Forelimb muscle (tissue), 1 donor: ENCODE measurements at places on chromosomes 3 and 15. TPM values are rescaled to one million over a fixed set of nuclear protein-coding genes. Genes with fewer than 3 reads are reported as not detected.

GRCh38 chr3:47847260-47847659 lies 44.3 kb downstream of the DHX30 start:
- no peak for DNase-seq

DNA sequence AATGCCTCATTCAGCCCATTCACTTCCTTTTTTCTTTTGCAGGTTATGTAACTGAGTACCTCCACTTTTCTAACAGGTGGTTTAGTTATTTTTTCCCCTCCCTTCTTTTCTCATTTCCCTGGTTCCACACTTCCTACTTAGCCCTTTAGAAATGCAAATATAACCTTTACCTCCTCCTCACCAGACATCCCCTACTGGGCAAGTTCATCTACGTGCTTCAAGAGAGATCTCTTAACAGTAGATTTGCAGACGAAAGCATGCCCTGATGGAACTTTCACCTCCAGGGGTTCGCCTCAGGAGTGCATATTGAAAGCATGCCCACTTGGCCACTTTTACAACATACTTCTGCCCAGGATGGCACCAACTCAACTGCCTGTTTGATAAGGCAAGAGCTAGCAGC lies 314.1 kb upstream of the LRRC3B start:
- no peak for DNase-seq

GRCh38 chr15:75830910-75831805 lies 12.1 kb upstream of the UBE2Q2 start:
- no peak for DNase-seq

GRCh38 chr15:77629070-77630030 lies 3.4 kb downstream of the LINGO1 start:
- DNase-seq, result no peak

DNA sequence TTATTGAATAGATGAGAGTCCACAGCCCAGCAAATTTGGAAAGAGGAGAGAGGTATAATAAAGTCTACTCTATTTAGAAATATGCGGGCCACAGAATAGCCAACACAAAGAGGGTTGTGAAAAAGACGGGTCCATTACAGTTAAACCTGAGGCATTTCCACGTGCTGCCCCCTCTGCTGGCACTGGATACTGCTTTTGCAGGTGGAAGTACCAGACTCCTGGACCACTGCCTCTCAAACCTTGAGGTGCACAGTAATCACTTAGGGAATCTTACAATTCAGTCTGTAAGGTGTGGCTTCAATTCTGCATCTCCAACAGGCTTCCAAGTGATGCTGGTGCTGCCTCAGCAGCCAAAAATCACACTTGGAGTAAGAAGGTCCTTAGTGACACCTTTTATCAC lies 3.0 kb upstream of the TFDP2 start:
- no peak for DNase-seq

DNA sequence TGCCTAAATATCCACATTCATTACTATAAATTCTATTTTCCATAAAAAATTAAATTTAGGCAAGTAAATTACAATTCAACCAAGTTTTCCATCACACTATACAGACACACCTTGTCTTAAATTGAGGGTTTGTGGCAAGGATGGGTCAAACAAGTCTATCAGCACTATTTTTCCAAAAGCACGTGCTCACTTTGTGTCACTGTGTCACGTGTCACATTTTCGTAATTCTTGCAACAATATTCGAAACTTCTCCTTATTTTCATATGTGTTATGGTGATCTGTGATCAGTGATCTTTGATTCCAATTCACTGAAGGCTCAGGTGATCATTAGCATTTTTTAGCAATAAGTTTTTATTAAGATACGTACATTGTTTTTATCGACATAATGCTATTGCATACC lies 323.3 kb upstream of the CNTN4 start:
- DNase-seq, result no peak

DNA sequence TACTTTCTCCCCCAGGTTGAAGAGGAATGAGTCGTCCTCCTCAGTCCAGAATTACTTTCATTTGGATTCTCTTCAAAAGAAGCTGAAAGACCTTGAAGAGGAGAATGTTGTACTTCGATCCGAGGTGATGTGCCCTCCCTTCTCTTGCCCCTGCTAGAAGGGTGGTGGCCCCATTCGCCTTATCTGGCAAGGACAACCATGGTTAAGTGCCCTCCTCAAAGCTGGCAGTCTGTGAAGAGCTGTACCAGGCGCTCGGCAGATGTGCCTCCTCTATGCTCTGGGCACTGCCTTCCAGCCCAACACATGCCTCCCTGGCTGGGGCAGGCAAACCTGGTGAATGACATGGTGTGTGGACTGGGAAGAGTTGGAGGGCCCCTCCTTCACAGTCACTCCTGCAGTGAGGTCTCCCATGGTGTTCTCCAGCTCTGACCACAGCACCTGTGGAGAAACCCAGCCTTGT lies 77.0 kb downstream of the CCK start:
- no peak for DNase-seq

- DNase-seq, result no peak
These were observed 50.2 kb downstream of the CHP1 start for GRCh38 chr15:41281236-41281635.

- no peak for DNase-seq
These were observed 64.7 kb downstream of the ISL2 start for GRCh38 chr15:76401285-76401684.

DNA sequence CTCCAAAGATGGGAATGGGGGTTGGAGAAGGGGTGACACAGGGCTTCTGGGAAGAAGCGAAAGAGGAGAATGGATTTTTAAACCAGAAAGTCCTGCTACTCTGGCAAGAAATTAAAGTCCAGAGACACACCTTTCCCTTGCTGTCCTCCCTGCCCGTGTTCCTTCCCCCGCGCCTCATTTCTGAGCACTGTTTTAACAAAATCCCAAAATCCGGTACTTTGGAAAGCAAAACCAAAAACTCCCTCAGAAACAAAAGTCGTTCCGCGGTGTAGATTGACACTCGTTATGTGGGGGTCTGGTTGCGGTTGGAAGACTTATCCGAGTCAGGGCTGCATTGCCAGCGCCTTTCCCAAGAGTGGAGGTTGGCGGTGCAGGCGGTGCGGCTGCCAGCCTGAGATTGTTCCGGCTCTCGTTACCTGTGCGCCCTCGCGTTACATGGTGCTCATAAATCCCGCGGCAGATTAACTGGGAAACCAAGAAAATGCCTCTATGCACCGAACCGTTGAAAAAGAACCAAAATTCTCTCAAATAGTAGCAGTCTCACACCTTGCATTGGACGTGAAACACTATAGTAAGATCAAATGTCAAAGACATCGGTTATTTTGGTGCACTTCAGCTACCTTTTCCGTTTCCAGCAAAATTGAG lies 217.7 kb downstream of the MEIS2 start:
- DNase-seq, result no peak

- no peak for DNase-seq
These were observed 12.0 kb upstream of the SEMA4B start for GRCh38 chr15:90188914-90189748.

DNA sequence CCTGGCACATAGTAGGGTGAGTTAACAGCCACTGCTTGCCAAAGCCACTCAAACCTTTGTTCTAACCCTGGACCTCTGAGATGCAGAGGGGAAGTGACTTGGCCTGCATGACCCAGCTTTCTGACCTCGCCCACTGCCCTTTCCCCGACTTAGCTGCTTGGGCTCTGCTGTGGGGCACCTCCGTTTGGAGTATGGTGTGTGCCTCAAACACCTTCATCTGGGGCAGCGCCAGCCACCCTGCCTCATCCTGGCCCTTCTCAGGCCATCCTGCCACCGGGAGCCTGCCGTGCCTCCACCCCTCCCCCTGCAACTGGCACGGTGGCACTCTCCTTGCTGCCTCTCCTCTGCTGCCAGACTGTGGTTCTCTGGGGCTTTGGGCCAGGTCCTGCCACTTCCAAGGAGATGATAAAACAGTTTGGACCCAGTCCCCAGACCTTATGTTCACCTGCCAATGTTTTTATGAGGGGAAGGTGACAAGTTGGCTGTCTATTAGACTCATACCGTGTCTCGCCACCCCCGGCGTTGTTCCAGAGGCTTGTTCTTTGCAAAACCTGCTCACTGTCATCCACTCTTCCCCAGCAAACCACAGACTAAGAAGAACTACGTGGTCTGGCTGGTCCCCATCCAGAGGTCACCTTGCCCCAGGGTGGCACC lies 32.2 kb downstream of the SLC6A6 start:
- DNase-seq, result no peak

GRCh38 chr3:12585970-12586369 lies 29.1 kb downstream of the MKRN2 start:
- no peak for DNase-seq

DNA sequence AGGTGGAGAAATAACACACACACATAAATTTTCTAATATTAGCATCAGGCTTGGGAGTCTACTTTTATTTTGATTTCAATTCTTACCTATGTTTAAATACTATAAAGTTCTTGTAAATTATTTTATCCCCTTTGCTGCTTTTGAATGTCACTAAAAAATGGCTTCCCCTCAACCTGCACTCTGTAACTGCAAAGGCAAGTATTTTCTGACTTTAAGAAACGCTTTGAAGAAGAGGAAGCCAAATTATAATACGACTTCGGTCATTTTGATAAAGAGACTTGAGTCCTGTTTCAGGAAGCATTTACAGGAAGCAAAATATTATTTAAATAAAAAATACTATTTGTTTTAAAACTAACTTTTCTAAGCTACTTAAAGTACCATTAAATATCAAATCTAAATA lies 627.7 kb upstream of the AGTR1 start:
- DNase-seq, result no peak

DNA sequence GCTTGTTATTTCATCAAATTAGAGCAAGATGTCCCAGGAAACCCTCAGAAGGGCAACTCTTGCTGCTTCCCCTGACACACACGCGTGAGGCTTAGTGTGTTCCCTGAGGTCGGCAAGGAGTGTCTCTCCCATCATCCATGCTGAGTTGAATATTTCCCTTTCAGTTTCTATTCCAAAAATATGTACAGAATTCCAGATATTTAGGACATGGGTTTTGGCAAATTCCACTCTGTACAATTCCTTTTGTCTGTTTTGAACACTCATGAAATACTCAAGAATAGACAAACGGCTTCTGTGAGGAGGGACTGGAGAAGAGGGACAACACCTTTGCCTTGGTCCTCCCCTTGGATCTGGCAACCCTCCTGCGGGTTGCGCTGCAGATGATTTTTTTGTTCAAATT lies 138.0 kb downstream of the DUT start:
- no peak for DNase-seq

DNA sequence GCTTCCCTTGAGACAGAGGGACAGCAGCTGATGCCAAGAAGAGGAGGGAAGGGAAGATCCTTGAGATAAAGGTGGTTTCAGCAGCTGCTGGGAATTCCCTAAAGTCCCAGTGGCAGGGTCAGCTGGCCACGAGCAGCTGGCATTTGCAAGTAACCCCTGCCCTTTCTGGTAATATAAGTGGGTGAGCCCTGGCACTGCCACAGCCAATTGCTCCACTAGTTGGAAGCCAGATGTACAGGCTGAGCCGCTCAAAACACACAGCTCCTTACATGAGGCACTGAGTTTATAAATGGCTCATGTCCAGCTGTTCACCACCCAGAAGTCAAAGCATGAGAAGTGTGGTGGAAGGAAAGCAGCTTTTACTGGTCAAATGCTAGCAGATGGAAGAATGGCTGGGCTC lies 35.4 kb downstream of the PRR20G start:
- DNase-seq, result no peak

- DNase-seq, result no peak
These were observed 45.5 kb downstream of the PPM1L start for GRCh38 chr3:160801386-160802118.

DNA sequence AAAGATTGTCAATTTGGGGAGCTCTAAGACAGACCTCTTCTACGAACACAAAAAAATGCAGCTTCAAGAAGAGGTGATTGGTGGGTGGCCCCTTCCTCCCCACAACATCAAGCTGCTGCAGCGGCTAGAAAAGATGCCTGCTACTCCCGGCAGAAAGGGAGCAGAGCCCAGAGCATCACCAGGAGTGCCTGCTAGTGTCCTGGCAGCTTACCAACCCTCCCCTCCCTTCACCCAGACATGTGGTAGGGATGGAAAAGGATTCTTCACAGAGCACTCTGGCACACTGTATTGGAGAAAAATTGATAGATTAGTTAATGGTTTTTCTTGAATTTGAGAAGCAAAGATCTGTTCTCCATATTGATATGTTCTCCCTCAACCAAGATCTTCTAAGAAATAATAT lies 10.8 kb downstream of the IP6K1 start:
- no peak for DNase-seq

- no peak for DNase-seq
These were observed 329.9 kb upstream of the TPRG1 start for GRCh38 chr3:188841906-188842305.

DNA sequence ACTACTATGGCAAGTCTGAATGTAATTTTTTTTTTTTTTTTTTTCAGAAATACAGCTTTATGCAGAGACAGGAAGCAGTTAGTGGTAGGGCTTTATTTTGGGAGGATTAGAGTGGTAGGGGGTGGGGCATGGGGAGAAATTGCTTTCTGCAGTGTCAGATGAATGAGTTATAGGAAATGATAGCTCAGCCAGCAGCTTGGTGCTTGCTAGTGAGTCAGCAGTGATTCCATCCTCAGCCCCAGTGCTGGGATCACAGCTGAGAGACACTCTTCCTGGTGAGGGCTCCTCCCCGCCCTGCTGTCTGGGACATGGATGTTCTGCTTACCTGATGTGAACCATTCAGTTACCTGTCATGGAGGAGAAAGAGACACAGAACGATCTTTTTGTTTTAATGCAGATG lies 39.6 kb downstream of the SEMA6D start:
- no peak for DNase-seq

GRCh38 chr15:69167218-69167846 lies 6.9 kb downstream of the GLCE start:
- no peak for DNase-seq

DNA sequence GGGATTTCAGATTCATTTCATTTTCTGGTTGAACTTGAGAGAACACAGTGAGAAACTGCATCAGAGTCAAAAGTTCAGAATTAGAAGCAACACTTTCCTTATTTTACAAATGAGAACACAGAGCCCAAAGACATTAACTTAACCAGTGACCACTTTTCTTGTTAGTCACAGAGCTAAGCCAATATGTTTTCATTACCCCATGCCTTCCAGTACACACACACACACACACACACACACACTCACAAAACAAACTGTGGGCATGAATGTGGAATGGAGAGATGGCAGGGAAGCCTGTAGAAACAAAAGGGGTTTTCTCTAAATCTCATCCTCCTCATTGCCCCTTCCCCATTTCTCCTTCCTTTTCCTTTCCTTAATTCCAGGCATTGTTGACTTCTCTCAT lies 267.4 kb upstream of the GADL1 start:
- no peak for DNase-seq

DNA sequence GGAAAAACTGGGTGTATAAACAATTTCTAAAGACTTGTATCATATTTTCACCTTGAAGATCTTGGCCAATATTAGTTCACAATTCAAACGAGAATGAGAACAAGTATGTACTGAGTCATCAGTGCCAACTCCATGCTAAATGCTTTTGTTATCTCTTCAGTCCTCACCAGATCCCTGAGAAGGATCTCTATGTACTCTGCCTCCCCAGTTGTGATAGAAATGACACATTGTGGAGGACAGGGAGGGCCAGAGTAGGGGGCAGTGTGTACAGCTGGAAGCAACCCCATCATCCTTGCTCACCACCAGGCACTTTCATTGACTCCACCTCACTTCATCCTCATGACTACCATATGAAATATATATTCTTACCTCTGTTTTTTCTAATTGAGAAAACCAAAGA lies 353.7 kb upstream of the SOX2 start:
- DNase-seq, result no peak

IL12A gene
- 0.58 TPM for polyA plus RNA-seq

ZPLD1 gene
- polyA plus RNA-seq, result not detected

PPCDC gene
- 6.1 TPM for polyA plus RNA-seq

PEX5L gene
- 0.39 TPM for polyA plus RNA-seq

TCTA gene
- polyA plus RNA-seq, result 15.8 TPM

CNTN6 gene
- 1.2 TPM for polyA plus RNA-seq

EPHB1 gene
- 49.5 TPM for polyA plus RNA-seq

FOXB1 gene
- polyA plus RNA-seq, result not detected

IMPG2 gene
- 1.8 TPM for polyA plus RNA-seq

TMEM108 gene
- polyA plus RNA-seq, result 18.6 TPM

INSYN1 gene
- 5.2 TPM for polyA plus RNA-seq
